ENCODE measurements at places on chromosomes 7 and 10.

DNA sequence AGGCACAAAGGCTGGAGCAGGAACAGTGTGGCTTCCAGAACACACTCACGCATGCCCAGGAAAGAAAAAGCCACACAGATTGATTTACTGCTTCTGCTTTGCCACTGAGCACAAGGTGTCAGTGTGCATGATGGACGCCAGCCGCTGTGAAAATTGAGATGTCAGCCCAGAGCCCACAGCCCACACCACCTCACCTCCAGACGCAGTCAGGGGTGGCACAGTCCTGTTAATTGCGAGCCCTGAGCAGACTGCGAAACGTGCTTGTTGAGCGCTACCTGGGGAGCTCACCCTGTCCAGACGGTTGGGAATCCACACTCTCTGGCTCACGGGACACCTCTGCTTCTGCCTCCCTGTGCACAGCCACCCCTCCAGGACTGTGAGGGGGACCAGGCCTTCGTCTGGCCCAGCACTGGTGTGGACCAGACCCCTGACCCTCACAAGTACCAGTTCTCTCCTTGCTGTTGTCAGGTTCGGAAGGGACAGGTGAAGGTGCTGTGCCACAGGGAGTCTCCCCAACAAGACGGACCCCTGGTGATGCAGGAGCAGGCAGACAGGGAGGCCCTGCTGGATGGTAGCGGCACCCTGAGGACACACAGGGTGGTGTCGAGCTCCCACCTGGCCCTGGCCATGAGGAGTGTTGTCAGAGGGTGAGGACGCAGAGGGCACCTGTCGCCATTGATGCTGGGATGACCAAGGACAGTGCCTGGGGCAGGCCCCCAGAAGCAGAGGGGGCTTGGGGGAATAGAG, 15.3 kb downstream of the RASGEF1A start:
- no peak for DNase-seq

- DNase-seq: no peak
Observed at GRCh38 chr7:132097550-132098134, 478.6 kb downstream of the PLXNA4 start.

DNA sequence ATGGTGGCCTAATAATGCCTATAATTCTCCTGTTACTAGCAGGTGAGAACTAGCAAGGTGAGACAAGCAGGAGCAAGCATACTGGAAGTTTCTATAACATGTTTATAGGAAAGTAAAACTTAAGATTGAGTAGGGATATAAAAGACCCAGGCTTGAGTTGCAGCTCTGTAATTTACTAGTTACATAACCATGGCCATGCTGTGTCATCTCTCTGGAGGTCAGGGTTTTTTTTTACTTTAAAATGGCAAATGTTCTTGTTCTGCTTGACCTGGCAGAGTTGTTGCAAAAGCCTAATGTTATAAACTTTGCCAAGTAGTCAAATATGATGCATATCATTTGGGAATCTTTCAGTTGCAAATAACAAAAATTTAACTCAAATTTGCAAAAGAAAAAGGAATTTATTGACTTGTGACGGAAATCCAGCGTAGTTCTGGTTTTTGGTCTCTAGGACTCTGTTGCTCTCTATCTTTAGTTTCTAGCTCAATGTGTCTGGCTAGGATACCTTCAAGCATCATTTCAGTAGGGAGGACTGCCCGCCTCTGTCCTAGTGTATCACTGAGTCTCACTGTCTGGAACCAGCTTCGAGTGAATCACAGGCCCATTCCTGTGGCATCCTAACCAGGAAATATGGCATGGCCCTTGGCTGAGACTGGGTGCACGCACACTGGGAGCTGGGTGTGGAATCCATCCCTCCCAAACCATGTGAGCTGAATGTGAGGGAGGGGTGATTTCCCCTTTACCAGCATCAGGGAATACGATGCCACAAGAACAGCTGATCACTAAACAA, 67.9 kb downstream of the ADAM22 start:
- DNase-seq: no peak

GRCh38 chr10:87559392-87559791, 54.7 kb downstream of the MINPP1 start:
- no peak for DNase-seq

DNA sequence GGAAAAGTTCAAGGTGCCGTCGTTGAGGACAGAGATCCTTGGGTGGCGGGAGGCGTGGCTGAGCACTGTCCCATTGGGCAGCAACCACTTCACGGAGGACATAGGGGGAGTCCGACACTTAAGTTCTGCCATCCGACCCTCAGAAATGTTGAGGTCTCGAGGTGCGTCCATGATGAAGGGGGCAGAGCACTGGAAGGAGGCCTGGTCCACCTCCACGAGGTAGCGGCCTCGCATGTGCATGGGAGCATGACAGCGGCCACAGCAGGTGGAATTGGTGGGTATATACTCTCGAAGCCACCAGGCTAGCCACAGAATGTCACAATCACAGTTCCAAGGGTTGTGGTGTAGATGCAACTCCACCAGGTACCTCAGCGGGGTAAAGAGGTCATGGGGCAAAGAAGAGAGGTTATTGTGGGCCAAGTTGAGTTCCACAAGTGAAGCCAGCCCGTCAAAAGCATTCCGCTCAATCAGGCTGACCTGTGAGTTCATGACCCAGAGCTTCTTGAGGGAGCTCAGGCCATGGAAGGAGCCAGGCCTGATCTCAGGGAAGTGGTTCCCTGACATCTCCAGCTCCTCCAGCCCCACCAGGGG, 1.7 kb downstream of the LRRC4 start:
- DNase-seq: no peak

GRCh38 chr7:5678295-5679047, 103.0 kb downstream of the RNF216 start:
- no peak for DNase-seq

- no peak for DNase-seq
Observed at GRCh38 chr10:88168171-88169036, 305.0 kb downstream of the PTEN start.

- no peak for DNase-seq
Observed at GRCh38 chr10:32332299-32332750, 14.6 kb downstream of the EPC1 start.

DNA sequence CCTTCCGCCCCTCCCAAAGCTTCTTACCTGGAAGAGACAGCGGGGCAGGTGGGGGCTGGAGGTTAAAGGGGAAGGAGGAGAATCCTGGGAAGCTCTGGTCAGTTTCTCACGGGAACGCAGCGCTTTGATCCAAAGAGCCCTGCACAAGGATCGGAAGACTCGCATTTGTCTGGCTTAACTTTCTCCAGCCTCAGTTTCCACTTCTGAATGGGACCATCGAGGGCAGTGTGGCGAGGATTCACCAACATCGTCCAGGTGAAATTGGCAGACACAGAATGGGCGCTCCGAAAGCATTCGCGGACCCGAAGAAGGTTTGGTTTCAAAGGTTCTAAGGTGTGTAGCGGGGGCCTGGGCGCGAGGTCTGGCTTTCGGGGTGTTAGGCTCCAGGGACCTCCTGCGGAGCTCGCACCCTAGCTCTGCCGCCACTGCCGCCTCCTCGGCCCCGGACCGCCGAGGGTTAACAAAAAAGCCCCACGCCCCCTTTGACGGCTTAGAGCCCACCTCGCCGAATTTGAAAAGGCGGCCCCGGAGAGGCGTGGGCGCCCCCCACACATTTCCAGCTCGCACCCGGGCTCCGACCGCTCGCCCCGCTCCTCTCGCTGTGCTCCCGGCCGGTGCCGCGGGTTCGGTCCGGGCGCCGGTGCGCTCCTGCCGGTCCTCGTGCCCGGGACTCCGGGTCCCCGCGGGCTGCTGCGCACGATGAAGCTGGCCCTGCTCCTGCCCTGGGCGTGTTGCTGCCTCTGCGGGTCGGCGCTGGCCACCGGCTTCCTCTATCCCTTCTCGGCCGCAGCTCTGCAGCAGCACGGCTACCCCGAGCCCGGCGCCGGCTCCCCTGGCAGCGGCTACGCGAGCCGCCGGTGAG, at the start of gene COL26A1:
Gene COL26A1 (plus strand): TSS at position 542 of the 862 bp plus-strand sequence. CDS start 158 bp downstream, at position 700.
- DNase-seq: peak; percentile 10

- DNase-seq: no peak
Observed at GRCh38 chr7:149723082-149723767, 50.2 kb downstream of the ZNF467 start.

GRCh38 chr10:16957038-16957437, 139.8 kb upstream of the RSU1 start:
- DNase-seq: no peak

DNA sequence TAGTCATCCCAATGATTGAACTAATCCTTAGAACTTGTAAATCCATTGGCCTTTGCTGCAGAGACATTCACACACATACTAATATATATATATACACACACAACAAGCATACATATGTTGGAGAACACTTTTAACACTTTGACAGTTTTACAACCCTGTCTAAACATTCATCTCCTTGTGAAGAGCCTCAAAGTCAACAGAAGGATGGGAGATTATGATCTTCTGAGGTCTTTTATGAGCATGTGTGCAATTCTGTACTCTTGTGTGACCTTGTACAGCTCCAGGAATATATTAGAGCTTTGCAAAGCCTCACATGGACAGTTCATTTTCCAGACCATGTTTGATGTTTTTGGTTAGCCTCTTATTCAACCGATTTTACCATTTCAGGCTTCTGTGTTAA, 589.0 kb downstream of the NXPH1 start:
- DNase-seq: no peak

- DNase-seq: no peak
Observed at GRCh38 chr7:30459591-30460245, 18.9 kb downstream of the NOD1 start.

DNA sequence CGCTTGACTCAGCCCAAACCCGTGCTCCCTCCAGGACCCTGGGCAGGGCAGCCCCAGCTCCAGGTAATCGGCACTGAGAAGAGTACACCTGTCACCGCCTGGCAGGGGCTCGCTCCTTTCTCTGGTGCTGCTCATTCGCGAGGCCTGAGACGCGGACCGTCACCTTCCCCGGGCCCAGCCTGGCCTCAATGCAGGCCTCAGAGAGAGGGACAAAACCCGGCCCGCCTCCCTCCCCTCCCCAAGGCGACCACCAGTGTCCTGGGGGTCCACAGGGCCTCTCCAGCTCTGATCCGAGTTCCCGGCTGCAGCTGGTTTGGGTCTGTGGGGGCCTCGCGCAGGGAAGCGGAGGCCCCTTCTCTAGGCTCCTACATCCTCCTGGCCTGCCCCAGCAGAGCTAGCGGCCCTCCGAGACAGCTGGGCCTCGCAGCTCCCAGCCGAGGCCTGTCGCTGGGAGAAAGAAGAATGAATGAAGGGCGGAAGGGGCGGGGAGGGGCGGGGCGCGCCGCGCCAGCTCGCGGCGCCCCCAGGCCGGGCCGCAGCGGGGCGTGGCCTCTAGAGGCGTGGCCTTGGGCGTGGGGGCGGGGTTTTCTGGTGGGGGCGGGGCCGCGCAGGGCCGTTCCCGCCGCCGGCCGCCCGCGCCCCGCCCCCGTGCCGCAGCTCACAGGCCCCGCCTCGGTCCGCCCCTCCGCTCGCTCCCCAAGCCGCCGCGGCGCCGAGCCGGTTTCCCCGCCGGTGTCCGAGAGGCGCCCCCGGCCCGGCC, at the start of gene LIMK1:
Gene LIMK1 (plus strand): TSS at position 688 of the 760 bp plus-strand sequence. CDS start 187 bp downstream, outside the sequence.
- DNase-seq: peak; percentile 55

GRCh38 chr10:13633689-13634088, 46.9 kb downstream of the PRPF18 start:
- DNase-seq: no peak

DNA sequence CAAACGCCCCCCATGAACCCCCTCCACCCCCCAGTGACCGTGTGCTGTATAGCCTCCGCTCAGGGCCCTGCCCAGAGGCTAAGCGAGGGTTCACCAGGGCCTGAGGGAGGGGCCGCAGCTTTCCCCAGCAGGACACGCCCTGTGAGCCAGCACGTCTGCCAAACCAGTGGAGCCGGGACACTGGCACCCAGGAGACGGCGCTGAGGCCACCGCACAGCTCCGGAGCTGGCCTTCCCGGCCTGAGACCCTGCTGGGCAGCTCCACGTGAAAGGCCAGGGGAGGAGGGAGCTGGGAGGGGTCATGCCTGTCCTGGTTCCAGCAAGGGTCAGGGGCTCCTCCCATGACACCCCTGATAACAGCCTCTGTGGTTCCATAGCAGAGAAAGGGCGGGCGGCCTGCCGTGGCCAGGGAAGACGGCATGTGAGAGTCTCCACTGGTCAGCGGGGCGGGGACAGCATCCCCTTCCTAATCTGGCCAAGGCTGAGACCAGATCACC, 278.3 kb downstream of the ELFN1 start:
- DNase-seq: no peak

- no peak for DNase-seq
Observed at GRCh38 chr7:19097165-19098055, 20.0 kb downstream of the TWIST1 start.

- DNase-seq: no peak
Observed at GRCh38 chr7:124724507-124725192, 40.9 kb downstream of the GPR37 start.

- DNase-seq: peak; percentile 53
Observed at GRCh38 chr7:152054367-152055230, 29.1 kb downstream of the GALNT11 start.

- DNase-seq: peak; percentile 39
Observed at GRCh38 chr10:59047180-59047579, 129.3 kb upstream of the PHYHIPL start.

DNA sequence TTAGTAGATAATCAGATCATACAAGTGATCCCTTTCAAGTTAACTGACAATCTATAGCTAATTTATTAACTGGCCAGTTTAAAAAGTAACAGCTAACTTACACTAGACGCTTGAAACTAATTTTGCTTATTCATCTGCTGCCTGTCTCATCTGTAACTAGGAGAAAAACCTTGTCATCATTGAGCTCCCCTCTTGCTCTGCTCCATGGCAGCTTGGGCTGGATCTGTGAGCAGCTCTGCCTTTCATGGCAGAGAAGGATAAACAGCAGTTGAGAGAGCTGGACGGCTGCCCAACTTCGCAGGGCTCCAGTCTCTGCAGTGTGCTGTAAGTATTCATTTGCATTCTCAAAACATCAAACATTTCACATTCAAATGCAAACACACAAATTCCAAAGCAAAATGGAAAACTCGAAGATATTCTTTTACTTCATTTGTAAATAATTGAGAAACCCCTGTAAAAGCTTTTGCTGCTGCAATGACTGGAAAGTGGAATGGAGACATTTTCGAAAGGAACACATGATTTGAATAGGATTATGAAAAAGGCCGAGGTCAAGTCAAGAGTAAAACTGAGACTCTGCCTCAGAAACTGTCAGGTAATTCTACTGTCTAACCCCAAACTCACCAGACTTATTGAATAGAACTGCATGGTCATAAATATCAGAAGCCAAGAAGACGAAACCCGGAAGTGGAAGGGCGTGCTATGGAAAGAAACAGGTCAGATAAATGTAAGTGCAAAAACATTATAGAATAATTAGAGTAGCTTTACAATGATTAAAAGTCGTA, 17.6 kb downstream of the SLC35B4 start:
- DNase-seq: peak; percentile 70

GRCh38 chr7:63043657-63044543, 954.7 kb upstream of the ZNF722 start:
- DNase-seq: no peak

DNA sequence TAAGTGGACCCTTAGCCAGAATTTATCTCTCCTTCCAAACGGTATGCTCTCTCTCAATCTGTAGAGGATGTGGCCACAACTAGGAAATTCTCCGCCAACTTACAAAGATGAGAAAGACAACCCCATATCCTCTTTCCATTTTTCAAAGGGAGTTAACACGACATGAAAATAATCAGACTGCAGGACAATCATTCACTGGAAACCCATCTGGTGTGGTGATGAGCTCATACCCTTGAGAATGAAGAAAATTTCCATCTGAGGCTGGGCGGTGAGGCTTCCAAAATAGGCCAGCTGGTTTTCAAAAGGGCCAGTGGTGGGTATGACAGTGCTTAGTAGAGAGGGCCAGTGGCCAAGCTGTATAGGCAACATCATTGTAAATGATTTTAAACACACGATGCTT, 369.6 kb downstream of the FRMD4A start:
- no peak for DNase-seq

- no peak for DNase-seq
Observed at GRCh38 chr7:47556511-47557180, 25.3 kb downstream of the TNS3 start.

Data from DMS79 treated with DMSO at 0.1 percent for 48 hours (cell line).